ENCODE measurements at places on chromosomes 11 and 22.

- no peak for DNase-seq
Measured at GRCh38 chr11:20278727-20279126, 84.8 kb upstream of the HTATIP2 start.

DNA sequence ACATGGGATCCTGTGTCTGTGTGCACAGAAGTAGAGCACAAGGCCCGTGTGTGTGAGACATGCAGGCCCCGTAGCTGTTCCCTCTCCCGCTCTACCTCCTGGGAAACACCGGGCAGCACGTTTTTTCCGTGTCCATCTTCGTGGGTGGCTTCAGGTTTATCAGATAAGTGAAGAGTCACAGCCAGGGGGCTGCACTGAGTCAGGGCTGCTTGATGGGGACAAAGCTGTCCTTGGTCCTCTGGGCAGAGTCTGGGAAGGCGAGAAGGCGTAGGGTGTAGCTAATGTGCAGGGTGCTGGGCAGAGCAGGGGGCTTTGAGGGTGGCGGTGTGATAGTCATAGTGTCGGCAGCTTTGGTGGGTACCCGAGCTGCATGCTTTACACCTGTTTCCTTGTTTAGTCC is 23.7 kb downstream of the INCENP start:
- no peak for DNase-seq

- DNase-seq = no peak
Measured at GRCh38 chr11:46458491-46458890, 66.9 kb upstream of the CHRM4 start.

- DNase-seq = no peak
Measured at GRCh38 chr22:39524089-39524752, 3.9 kb downstream of the ATF4 start.

GRCh38 chr11:121163658-121164308 is 62.7 kb downstream of the TECTA start:
- DNase-seq = no peak

Data from iris pigment epithelial cell (primary cell).